ENCODE measurements at places on chromosomes 3 and 15.

- no peak for DNase-seq
These were observed 50.3 kb downstream of the MED12L start for GRCh38 chr3:151135541-151136337.

GRCh38 chr3:37670961-37671483, 190.7 kb upstream of the CTDSPL start:
- peak; percentile 8 for DNase-seq

DNA sequence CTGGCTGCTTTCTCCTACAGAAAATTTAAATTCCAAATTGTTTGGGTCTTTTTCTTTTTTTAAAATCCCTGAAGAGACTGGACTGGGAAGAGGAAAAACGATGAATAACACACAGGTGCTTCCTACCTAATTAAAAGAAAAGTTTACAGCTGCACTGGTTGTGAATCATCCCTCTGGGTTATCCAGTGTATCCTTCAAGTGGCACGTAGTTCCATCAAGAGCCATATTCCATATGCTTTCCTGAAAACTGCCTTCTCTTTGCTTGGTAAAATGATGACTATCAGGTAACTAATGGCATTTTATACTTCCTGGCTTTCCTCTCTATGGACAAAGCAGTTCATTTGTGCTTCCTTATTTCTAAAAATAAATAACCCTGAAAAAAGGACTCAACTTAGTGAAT, 123.2 kb downstream of the MAGI1 start:
- DNase-seq = no peak

GRCh38 chr3:130316169-130316568, 29.3 kb upstream of the COL6A5 start:
- DNase-seq = peak; percentile 21

DNA sequence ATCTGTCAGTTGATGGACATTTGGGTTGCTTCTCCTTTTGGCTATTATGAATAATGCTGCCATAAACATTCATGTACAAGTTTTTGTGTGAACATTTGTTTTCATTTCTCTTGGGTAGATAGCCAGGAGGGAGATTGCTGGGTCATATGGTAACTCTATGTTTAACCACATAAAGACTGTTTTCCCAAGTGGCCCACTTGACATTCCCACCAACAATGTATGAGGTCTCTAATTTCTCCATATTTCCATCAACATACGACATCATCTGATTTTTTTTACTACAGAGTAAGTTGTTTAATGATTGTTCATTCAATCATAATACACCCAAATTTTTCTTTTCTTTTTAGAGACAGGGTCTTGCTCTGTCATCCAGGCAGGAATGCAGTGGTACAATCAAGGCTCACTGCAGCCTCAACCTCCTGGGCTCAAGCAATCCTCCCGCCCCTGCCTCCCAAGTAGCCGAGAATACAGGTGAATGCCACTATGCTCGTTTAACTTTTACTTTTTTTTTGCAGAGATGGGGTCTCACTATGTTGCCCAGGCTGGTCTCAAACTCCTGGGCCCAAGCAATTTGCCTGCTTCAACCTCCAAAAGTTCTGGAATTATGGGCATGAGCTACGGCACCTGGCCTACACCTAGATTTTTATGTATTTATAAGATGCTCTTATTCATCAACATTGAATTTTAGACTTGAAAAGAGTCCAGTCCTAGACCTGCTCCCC, 6.8 kb downstream of the IP6K1 start:
- no peak for DNase-seq

Data from EH (cell line).